LoVo (cell line): ENCODE measurements at places on chromosomes 11 and 22.

GRCh38 chr11:6654281-6655019, 1.2 kb downstream of the DCHS1 start:
- DNase-seq = no peak

DNA sequence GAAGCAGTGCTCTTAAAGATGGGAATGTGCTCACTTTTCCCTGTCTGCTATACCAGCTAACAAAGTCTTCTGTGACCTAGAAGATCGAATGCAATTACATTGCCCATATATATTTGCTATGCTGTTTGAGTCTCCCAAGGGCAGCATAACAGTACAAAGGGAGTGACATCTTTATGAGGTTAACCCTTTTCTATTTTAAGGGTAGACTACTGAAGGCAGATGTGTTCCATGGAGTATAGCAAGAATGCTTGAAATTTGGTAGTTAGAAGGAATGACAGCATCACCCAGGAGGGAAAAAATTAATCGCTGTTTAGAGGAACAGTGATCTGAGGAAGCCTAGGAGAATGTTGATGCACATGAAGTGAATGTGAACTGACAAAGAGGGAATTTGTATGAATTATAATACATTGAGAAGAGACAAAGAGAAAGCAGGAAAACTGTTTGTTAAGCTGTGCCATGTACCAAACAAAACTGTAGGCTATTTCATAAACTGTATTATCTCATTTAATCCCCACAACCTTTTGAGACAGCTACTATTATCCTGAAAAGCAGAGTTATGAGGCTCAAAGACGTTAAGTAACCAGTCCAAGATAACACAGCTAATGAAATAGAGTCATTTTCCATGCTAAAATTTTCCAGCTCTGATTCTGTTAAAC, 13.0 kb downstream of the MAML2 start:
- no peak for DNase-seq

- DNase-seq = no peak
Observed at GRCh38 chr11:122273476-122274191, 157.6 kb upstream of the BLID start.

GRCh38 chr11:47606731-47607130, 12.5 kb upstream of the C1QTNF4 start:
- DNase-seq = no peak

GRCh38 chr11:13008625-13009475, at the start of gene RASSF10:
Gene RASSF10, plus strand, starts transcription at chr11:13009316. Its CDS starts 261 bp downstream, at chr11:13009577.
- DNase-seq = no peak

DNA sequence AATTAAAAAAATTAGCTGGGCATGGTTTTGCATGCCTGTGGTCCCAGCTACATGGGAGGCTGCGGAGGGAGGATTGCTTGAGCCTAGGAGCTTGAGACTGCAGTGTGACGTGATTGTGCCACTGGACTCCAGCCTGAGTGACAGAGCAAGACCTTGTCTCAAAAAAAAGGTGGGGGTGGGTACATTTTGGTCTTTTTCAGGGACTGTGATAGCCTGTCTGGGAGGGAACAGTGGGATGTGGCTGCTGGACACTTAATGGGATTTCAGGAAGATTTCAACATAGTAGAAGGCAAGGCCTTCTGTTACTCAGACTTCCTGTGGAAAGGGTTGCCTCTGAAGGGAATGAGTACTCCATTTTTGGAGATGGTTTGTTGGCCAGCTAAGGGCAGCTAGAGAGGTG, 40.6 kb downstream of the RELT start:
- no peak for DNase-seq

DNA sequence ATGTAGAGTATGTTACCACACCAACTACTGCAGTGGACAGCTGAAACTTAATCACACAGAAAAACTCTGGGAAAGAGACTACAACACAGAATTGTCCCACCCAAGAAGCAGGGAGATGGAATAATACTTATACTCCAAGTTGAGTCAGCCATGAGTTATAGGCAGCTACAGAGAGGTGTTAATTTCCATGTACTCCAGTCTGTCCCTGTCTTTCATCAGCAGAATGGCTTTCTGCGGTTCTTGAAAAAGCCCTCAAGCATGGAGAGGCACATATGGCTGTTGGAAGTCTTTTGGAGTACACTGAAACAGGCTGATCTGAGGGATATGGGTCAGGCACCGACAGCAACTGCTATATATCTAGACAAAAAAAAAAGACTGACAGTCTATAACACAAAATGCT, 219.5 kb downstream of the DLG2 start:
- no peak for DNase-seq

- no peak for DNase-seq
Observed at GRCh38 chr11:116517584-116517983, 255.2 kb downstream of the BUD13 start.

DNA sequence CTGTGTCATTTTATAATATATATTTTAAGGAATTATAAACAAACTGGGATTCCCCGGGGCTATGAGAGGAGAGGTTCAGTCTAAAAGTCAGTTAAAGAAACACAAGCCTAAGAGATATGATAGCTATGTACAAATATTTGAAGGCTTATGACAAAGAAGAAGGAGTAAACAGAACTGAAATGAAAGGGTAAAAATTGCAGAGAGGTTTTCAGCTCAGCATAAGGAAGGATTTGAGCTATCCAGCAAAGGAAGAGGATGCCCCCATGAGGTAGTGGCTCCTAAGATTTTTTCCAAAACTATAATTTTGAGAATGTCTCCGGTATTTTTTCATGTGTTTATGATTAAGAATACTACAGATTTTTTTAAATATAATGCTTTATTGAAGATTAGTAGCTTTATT, 57.9 kb upstream of the ANGPTL5 start:
- DNase-seq = no peak

- DNase-seq = no peak
Observed at GRCh38 chr11:118670063-118670462, 9.4 kb downstream of the TREH start.
